Cortex of kidney (tissue), 1 donor: ENCODE measurements at places on chromosomes 5 and 9.

DNA sequence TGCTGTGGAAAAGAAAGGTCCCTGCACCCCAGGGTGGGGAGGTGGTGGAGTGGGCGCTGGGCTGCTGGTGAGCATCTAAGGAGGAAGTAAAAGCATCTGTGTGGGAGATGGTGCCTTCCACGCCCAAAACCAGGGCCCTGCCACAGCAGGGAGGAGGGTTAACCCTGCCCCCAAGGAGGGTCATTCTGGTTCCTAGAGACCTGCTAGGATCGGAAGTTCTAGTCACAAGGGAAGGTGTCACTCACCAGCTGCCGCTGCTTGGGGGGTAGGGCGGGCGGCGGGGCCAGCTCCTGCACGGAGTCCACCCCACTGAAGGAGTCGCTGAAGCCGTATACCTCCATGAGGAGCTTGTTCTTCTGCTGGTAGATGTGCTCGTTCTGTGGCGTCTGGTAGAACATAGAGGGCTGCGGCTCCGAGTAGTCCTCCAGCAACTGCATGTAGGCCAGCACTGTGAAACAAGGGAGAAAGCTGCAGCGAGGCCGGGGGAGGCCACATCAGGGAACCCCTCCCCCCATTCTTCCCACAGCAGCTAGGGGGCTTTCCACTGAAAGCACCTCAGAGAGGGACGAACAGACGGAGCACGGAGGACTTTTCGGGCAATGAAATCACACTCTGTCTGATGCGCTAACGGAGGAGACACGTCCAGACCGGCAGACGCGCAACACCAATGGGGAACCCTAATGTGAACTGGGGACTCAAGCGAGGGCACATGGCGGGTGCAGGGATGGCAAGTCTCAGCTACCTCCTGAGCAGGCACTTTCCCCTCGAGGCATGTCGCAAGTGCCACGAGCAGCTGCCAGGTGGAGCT is 76.4 kb downstream of the PRRT1B start:
- no peak for DNase-seq

GRCh38 chr5:138663009-138663408 is 87.8 kb upstream of the HSPA9 start:
- no peak for DNase-seq

GRCh38 chr5:91315701-91316100 is 67.4 kb downstream of the ARRDC3 start:
- no peak for DNase-seq

GRCh38 chr5:76941442-76941841 is 11.4 kb upstream of the CRHBP start:
- DNase-seq, result no peak

GRCh38 chr9:13487071-13487470 is 207.6 kb upstream of the MPDZ start:
- DNase-seq, result no peak

DNA sequence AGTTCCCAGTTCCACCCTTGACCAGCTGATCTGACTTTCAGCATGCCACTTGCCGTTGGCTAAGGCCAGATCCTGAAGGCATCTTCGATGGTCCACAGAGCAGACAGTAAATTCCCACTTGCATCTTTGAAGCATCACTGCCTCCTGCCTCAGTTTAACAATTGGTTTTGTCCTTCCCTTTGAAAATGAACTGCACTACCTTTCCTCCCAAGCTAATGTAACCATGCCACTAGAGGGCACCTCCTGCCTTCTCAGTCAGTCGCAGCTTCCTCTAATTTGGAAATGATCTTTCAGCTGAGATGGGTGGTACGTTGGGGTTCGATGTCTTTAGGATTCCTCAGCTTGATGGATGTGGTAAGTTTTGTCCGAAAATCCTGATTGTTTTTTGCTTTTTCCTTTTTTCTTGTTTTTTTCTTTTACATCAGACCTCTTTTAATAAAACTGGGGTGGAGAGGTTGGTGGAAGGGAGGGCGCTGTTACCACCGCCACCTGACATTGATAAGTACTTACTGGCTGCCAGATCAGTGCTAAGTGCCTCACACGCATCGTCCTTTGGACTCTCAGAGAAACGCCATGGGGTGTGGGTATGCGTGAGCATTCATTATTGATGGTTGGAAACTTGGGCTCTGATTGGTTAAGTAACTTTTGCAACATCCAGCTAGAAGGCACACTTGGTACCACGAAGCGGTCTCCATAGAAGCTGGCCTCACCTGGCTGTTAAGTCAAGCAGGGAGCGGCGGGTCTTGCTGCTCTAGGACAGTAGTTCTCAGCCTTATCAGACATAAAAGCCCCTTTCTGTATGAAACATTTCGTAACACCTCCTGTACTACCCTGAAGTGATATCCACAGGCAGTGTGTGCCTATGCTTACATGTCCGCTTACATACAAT is 16.9 kb downstream of the PTTG1 start:
- DNase-seq, result no peak

GRCh38 chr5:150700246-150700593 is 642 bp downstream of the RBM22 start:
- DNase-seq, result no peak

DNA sequence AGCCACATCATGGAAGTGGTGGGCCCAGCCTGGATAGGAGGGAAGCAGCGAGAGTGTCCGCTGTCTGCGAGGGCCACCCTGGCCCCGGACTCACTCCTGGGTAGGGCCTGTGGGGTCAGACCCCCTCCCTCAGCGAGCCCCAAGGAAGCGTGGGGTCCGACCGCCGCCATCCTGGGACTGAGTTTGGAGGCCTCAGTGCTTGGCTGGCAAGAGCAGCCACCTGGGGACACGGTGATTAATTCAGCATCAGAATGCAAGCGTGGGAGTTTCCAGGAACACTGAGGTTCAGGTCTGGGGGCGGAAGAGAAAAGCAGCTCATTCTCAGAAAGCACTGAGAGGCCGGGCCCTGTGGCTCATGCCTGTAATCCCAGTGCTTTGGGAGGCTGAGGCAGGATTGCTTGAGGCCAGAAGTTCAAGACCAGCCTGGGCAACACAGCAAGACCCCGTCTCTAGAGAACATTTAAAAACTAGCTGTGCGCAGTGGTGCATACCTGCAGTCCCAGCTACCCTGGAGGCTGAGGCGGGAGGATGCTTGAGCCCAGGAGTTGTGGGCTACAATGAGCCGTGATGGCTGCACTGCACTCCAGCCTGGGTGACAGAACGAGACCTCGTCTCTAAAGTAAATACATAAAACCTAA is 18.3 kb upstream of the CAMSAP1 start:
- DNase-seq, result no peak

DNA sequence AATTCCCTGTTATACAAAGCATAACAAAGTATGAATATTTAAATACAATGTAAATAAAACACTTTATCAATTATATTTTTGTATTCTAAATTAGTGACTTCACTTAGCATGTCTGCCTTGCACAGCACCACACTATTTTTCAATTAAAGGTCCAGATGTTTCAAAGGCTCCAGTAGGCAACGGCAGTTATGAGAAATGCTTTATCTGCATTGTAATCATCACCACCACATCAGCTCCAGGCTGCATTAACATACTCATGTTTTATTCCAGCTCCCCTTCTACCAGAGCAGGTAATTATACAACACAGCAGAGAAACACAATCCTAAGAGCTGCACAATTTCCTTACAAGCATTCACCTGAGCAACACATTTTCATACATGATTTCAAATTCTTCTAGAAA is 102.8 kb downstream of the MAPKAP1 start:
- no peak for DNase-seq

- DNase-seq, result no peak
Measured at GRCh38 chr5:36066540-36067210, at the start of gene UGT3A2. TSS of gene UGT3A2 (minus strand) at chr5:36066882. CDS start at chr5:36066789, 93 bp downstream.

- DNase-seq, result no peak
Measured at GRCh38 chr9:133889584-133890301, 102.4 kb downstream of the VAV2 start.
